Kidney glomerular epithelial cell (primary cell): ENCODE measurements at places on chromosomes 13 and 19.

- DNase-seq = no peak
These were observed 96.2 kb upstream of the TSHZ3 start for GRCh38 chr19:31445406-31445805.

DNA sequence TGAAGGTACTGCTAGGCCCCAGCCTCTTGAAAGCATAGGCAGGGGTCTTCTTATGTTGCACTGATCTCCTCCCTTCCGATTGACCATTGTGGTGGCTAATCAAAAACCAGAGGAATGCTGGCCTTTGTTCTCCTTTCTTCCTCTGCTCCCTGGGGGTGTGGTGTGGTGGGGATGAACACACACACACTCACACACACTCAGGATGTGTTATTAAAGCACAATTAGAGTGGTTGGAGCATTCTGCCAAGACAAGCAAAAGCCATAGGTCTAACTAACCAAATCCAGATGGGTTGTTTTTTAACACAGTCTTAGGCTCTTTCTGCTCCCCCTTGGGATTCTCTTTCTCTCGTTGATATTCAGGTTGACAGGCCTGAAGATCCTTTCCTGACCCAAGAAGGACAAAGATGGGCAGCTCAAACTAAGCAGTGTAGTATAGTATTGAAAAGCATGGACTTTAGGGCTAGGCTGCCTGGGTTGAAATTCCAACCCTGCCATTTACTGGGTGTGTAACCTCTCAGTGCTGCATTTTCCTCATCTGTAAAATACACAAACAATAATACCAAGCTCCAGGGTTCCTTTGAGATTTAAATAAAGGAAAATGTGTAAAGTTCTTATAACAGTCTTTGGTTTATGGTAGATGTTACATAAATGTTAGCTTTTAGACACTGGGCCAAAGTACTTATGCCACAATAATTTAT lies 25.5 kb upstream of the DGKH start:
- no peak for DNase-seq

DNA sequence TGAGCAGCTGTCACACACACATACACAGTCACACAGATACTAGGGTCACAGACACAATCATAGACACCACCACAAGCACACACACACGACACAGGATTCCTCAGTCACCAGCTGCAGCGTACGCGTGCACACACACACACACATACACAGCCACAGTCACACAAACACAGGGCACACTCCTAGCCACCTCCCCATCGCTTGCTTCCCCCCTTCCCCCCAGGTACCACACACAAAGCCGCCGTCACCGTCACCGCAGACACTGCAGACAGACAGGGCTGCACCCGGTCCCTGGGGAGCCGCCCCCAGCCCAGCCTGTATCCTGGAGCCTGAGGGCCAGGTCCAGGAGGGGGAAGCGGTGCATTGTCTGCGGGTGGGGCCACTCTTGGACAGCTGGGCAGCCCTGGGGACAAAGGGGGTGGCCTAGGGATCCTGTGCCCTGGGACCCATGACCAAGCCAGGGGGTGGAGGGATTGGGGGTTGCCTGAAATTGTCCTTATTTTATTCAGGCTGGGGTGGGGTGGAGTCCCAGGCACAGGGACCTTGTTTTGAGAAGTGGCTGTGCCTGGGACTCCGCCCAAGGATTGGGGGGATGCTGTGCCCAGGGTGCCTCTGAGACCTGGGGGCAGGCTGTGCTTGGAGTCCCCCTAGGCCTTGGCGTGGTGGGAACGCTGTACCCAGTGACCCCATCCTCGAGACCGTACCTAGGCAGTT lies 957 bp downstream of the NUMBL start:
- DNase-seq = no peak

DNA sequence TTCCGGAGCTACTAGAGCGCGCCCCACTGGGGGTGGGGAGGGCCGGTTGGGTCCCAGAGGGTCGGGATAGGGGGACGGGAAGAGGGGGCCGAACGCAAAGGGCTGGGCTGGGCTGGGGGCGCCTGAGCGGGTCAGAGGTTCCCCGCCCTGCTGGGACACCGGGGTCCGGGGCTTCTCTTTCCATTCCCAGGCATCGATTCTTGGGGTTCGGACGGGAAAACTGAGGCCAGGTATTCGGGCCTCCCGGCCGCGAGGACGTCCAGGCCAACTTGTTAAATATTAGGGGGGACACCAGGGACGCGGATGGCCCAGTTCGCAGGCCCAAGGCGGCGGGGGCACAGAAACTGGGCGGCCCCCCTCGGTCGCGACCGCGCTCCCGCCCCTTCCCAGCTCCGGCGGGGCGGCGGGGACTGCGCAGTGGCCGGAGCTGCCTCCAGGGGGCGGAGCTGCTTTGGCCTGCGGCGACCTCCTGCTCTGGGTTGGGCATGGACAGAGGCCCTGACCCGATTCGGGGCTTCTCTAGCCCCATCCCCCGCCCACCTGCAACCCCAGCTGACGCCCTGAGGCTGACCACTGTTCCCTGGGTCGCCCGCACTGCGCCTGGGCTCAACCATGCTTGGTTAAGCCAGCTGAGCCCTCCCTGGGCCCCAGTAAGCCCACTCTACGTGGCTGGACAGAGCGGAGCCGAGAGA lies 1.2 kb upstream of the KLF16 start:
- peak; percentile 2 for DNase-seq
